MCF 10A (cell line): ENCODE measurements at places on chromosomes 12 and 14. TPM values are rescaled to one million over a fixed set of nuclear protein-coding genes. Genes with fewer than 3 reads are reported as not detected.

Gene TAS2R20
- 1.1 and 1.8 TPM in 2 replicates for total RNA-seq

Gene CLEC1B
- not detected in 2 replicates for total RNA-seq

GRCh38 chr12:94597268-94597667, 53.1 kb downstream of the TMCC3 start:
- no peak for DNase-seq

Gene ATF7
- 39.6 and 40.8 TPM in 2 replicates for total RNA-seq
